ENCODE measurements at places on chromosomes 11 and 22.

DNA sequence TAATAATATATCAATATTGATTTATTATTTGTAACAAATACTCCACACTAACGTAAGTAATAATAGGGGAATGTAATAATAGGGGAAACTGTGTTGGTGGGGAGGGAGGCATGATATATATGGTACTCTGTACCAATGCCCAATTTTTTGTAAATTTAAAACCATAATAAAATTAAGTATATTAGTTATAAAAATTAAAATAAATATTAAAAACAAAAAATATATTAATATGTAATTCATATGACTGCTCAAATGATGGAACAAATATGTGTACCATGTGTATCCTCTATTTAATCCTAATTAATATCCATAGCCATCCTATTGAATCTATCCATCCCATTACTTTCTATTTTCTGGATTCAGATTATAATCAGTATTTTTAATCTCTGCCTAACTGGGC lies 578.0 kb downstream of the KCNA4 start:
- no peak for DNase-seq

GRCh38 chr11:60631944-60632343 lies 67.5 kb upstream of the MS4A8 start:
- DNase-seq = no peak

DNA sequence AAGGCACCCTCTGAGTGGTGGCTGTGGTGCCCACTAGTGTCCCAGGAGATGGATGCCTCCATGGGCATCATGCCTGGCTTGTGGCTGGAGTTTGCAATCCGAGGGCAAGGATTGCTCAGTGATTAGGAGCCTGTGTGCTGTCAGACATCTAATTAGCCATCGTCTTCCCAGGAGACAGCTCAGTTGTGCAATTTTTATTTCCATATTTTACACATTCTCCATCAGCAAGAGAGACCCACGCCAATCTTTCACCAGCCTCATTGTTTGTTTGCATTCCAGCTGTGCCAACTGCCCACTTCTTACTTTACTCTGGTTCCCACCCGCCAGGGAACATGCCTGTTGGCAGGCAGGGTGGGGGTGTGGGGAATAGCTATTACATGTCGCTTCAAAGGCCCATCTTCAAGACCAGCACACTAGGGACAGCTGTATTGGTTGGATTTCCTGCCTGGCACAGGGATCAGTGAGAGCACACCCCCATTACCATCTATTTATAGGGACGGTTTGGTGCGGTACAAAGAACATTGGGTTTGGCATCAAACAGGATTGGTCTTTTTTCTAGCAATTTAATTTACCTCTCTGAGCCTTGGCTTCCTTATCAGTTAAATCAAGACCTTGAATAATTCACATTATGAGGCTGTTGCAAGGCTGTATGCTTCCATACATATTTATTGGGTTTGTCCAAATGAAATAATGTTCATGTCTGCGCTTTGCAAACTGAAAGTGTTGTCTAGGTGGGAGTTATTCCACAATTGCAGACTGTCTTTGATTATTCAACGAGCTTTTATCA lies 80.7 kb upstream of the NAV2 start:
- no peak for DNase-seq

- no peak for DNase-seq
These were observed 515.1 kb downstream of the INSC start for GRCh38 chr11:15629690-15630321.

- DNase-seq = no peak
These were observed 20.4 kb downstream of the ADAMTS8 start for GRCh38 chr11:130407978-130408377.

DNA sequence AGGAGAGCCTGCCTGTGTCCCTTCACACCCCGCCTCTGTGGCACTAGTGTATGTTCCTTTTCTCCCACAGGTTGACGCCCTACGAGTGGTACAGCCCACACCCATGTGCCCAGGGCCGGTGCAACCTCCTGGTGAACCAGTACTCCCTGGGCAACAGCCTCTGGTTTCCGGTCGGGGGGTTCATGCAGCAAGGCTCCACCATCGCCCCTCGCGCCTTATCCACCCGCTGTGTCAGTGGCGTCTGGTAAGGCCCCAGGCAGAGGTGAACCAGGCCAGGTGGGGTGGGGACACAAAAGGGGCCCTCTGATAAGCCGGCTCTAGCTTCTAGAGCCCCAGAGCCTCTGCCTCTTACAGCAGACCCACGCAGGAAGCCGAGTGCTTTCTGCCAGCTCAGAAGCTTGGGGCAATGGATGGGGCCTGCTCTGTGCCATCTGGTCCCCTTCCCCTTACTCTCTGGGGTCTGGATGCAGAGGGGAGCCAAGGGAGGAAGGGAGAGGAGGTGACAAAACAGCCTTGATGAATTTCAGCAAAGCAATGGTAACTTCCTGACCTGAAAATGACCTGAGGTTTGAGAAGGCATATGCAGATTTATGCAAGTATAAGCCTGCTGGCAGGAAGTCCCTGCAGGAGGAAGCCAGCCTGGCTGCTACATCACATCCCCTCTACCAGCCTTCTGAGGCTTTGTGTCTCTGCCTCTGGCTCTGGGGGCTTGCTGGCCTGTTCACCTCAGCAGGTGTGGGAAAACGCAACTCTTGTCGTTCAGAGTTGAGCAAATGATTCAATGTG lies 67.0 kb upstream of the TBCEL start:
- no peak for DNase-seq

GRCh38 chr22:35450824-35451569 lies 51.1 kb downstream of the MCM5 start:
- no peak for DNase-seq

- no peak for DNase-seq
These were observed 102.7 kb downstream of the PHF21B start for GRCh38 chr22:44906999-44907644.

- no peak for DNase-seq
These were observed 1.0 kb upstream of the BTG4 start for GRCh38 chr11:111513240-111513605.

DNA sequence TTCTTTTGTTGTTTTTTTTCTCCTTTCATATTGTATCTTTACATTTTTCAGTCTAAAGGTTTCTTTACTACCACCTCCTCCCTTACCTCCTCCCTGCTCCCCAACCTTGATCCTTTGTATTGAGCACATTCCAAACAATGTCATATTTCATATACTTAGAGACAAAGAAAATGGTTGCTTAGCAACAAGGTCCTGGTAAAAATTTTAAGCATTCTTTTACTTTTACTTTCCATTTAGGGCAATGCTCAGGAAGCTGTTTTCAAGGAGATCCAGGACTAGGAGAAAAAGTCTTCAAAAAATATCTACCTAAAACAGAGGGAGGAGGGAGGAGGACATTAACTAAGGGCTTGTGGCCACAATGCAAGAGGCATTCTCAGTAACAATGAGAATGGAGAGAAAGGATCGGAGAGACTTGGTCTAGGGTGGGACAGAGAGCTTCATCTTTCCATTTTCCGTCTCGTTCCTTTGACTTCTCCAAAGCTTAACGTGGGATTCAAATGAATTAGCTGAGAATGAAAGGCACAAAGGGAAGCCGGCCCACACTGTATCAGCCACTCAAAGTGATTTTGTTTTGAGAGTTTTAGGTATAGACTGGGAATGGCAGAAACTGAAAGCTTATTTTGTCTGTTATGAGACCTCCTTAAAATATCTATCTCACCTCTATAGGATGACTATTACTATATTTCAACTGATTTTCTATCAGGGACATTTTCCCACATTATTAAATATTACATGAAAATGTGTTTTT lies 455.7 kb downstream of the RAB38 start:
- no peak for DNase-seq

DNA sequence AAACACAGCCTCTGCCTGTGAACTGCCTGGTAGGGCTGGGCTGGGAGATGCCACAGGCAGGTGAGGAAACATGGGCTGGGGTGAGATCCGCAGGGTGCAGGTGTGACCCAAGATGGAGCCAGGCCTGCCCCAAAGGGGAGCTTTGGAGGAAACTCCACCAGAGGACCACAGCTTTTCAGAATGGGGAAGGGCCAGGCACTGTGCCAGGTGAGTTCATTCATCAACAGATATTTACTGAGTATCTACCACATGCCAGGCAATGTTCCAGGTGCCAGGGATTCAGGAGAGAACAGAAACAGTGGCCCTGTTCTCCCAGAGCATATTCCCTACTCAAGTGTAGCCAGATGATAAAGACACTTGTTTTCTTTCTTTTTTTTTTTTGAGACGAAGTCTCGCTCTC lies 11.2 kb downstream of the RTN4RL2 start:
- no peak for DNase-seq

DNA sequence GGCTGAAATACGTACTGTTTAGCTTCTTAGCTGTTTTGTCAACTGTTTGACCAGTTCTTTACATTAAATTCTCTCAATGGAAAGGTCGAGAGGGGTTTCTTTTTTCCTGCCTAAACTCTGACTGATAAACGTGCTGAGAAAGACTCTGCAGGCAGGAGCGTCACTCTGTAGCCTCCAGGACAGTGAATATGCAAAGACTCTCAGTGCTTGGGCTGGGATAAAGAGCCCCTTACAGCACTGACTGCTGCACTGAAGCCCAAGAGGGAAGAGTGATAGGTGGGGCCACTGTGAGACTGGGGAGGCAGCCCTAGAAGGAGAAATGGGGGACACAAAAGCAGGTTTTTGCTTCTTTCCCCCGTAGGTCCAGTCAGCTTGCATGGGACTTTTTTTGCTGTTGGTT lies 213.5 kb downstream of the TENM4 start:
- DNase-seq = no peak

DNA sequence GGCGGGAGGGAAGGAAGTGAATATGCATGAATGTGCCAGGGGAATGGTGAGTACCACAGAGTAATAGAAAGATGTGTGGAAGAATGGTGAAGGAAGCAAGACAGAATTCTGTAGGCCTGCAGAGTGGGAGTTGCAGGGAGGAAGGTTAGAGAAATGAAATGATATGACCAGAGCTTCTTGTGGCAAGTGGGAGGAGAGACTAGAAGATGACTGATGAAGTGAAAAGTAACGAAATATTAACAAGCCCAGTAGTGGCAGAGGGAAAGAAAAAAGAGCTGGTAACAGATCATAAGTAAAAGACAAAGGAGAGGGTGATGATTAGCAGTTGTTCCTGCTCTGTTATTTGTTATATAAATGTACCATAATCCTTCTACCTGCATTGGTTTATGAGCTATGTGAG lies 1.0 kb upstream of the ALKBH8 start:
- DNase-seq = no peak

DNA sequence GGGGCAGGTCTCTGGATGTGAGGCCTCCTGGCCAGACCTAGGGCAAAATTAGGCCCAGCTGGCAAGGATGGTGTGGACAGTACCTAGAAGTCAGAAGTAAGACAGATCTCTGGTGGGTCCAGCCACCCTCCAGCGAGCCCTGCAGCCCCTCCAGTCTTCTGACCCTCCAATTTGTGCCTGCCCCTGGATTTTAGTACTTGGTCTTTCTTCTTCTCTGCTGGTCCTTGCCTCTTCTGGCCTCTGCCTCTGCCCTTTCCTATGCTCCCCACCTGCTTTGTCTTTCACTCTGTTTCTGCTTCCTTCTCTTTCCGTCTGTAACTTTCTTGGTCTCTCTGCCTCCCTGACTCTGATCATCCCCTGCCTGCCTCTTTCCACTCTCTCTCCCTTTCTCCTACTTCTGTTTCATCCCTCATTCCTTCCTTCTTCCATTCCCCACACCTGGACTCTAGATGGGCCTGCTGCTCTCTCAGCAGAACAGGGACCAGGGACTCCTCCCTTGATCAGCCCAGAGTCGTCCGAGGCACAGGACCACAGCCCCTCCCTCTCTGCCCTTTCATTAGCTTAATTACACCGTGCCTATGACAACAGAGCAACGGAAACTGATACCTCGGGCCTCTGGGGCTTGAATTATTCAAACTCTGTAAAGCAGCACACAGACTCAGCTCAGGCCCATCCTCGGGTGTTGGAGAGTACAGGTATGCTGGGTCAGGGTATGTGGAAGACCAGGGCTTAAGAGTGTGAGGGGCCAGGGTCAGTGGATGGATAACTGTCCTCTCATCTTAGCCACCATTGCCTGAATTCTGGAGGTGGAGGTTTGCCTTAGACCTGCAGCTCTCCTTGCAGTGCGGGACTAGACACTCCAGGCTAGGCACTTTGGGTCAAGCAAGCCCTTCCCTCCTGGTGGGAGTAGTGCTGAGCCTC lies at the start of gene CHRNA10:
TSS of gene CHRNA10 (minus strand) at position 51 of the 921 bp plus-strand sequence. CDS start 72 bp downstream, outside the sequence.
- no peak for DNase-seq

DNA sequence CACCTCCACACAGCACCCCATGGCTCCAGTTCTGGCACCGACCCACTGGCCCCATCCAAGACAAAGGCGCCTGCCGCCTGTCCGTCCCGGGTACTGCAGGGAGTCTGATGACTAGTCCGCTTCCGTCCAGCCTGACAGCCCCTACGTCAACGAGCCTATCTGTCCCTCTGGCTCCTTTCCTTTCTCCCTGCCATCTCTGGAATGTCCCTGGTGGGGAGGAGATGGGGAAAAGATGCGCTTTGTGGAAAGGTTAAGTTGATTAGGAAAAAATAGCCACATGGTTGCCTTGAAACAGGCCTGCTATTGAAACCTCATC lies 10.4 kb downstream of the PDGFB start:
- no peak for DNase-seq

DNA sequence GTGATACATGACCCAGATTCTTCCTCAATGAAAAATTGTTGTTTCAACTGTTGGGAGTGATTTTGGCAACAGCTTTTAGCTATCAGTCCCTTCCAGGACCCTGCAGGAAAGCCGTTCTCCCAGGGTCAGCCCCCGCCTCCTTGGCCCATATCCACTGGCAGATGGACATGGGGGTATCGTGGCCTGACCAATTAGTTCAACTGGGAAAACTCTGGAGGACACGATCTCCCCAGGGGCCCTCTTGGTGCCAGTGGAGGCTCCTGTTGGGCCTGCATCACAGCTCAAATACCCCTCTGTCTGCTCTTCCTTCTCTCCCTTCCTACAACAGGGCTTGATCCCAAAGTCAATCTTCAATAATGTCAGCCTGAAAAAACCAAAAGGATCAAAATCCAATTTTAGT lies 272.5 kb upstream of the B3GAT1 start:
- no peak for DNase-seq

- DNase-seq = no peak
These were observed 110.4 kb downstream of the WNT11 start for GRCh38 chr11:76095891-76096290.

GRCh38 chr22:21449531-21450319 lies 17.5 kb upstream of the TMEM191C start:
- DNase-seq = no peak

DNA sequence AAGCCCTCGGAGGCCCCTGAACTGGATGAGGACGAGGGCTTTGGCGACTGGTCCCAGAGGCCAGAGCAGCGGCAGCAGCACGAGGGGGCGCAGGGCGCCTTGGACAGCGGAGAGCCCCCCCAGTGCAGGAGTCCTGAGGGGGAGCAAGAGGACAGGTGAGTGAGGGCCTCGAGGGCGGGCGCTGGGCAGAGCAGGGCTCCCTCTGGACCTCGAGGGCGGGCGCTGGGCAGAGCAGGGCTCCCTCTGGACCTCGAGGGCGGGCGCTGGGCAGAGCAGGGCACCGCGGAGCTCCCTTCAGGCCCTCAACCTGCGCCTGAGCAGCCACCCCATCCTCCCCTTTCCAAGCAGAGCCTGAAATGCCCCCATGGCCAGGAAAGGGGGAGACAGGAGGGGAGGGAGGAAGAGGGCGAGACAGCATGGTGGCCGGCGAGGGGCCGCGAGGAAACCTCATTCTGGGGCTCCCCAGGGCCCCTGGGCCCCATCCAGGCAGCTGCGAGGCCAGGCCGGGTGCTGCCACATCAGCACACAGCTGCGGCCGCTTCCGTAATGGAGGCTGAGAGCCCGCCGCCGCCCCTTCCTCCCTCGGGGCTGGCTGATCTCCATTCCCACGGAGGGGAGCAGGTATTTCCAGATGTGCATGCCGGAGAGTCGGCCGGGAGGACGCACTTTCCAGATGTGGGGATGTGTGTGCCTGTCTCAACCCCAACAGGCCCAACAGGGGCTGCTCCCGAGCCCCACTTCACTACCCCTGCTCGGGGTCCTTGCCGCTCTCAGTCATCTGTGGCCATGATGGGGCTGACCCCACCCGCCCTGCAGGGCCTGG lies 10.0 kb downstream of the PRR33 start:
- DNase-seq = no peak

All from activated T-helper 1 cell treated with anti-CD3 and anti-CD28 coated beads, Interleukin-2, amount 50 U/mL, for 16 hours (primary cell).